ENCODE measurements at places on chromosomes 11 and 22.

DNA sequence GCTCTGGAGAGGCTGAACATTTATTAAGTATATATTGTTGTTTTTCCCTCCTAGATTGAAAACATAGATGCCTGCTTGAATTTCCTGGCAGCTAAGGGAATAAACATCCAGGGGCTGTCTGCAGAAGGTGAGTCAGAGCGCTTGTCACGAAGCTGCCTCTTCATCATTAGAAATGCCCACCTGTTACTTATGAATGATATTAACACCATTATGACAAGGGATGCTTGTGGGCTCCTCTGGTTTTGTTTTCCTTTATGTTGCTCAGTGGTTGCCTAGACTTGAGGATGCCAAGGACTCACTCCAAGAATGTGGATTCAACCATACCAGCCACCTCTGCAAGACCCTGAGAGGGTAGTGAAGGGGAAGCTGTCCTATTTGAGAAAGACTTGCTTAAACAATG, 156.2 kb downstream of the NAV2 start:
- no peak for DNase-seq

DNA sequence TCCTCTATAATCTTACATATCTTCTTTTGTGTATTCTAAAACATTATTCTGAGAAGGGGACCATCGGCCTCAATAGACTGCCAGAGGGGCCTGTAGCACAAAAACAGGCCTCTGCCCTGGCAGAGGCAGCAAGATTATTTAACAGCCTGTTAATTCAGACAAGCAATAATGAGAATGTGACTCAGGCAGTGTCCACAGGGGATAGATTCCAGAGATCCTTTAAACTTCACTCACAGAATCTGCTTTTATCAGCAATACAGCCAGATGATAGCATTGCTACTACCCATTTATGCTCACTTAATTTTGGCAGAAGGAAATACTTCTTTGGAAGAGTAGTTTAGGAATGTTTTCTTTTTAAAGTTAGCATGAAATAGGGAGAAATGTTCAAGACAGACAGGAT, 44.9 kb downstream of the AAMDC start:
- no peak for DNase-seq

DNA sequence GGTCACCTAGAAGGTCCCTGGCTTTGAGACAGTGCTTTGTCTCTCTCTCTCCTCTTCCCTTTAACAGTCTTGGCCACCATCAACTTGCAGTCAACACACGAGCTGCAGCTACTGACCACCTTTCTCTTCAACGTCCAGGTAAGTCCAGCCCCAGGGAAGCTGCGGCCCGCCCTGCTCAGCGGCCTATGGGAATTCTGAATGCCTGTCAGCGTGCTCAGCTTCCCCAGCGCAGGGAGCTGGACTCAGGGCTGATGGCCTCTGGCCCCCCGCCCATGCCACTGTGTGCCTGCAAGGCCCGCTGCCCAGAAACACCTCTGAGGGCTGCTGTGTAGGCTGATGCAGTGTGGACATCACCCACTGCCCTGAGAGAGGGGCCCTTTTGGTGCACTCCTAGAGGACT, 32.5 kb downstream of the GLB1L2 start:
- no peak for DNase-seq

- DNase-seq: no peak
Measured at GRCh38 chr11:117969160-117969991, 16.8 kb upstream of the IL10RA start.

DNA sequence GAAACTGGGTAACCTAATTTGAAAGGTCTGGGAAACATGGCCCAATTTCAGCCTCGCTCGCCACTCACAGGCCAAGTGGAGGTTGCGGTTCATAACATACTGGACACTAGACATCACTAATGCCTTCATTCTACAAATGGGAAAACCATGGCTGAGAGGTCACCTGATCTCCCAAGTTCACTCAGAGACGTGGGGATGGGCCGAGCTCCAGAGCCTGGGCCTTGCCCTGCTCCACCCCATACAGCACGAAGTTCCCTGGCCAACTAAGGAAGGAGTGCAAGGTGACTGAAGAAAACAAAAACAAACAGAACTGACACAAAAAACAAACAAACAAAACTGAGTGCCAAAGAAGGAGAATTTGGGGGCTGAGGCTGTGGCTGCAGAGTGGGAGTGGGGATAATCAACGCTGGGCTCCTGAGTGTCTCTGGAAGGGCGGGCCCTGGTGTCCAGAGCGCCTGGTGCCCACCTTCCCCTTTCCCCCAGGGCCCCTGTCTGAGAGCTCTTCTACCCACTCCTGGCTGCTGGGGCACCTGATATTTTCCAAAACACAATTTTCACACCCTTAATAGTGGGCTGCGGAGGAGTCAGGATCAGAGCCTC, 46.5 kb upstream of the ADA2 start:
- no peak for DNase-seq

GRCh38 chr11:78773492-78773891, 198.8 kb upstream of the NARS2 start:
- no peak for DNase-seq

DNA sequence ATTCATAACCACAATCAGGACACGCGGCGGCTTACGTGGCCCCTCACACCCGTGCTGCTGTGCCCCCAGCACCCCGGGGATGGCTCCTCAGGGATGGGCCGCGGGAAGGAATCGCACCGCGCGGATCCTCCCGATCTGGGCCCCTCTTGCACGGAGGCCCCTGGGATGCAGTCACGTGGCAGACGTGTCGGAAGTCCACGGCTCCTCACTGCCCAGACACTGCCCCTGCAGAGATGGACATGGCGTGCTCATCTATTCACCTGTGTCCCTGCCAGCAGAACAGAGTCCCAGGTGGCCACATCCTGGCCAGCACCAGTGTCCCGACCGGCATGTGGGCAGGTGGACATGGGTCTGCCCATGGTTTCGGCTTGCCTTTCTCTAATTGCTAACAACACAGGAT, 12.8 kb downstream of the MOB2 start:
- DNase-seq: no peak

GRCh38 chr11:8381343-8381742, 117.7 kb upstream of the LMO1 start:
- no peak for DNase-seq

DNA sequence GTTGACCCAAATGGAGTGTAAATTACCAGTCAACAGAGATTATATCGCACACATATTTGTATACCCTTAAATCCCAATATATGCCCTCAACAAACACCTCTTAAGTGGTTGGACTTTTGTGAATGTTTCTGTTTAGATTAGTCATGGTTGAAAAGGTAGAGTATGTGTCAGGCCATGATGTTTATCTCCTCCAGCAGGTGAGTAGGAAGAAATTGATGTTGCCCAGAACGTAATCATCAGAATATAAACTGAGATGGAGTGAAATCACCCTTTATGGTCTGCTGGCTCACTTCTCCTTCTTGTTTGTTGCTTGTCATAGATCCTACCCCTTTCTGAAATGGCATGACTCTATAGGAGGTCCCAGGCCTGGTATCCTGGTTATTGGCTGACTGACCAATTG, 431.8 kb downstream of the ETS1 start:
- DNase-seq: no peak

DNA sequence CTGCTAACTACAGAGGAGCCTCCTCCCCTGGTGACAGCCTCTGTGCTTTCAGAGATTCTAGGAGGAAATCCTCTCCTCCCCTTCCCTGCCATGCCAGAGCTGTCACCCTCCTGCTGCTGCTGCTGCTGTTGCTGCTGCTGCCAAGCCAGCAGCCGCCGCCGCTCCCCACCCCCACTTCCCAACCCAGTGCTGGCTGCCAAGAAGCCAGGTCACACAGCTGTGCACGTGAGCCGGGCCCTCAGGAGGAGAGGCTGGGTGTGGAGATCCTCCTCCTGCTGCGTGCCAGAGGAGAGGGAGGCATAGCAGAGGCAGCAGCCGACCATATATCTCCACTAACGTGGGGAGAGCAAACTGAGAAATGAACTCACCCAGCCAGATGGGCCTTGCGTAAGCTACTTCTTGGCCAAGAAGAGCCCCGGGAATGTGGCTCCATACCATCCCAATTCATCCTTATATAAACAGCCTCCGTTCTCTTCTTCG, 12.4 kb downstream of the CRY2 start:
- no peak for DNase-seq

DNA sequence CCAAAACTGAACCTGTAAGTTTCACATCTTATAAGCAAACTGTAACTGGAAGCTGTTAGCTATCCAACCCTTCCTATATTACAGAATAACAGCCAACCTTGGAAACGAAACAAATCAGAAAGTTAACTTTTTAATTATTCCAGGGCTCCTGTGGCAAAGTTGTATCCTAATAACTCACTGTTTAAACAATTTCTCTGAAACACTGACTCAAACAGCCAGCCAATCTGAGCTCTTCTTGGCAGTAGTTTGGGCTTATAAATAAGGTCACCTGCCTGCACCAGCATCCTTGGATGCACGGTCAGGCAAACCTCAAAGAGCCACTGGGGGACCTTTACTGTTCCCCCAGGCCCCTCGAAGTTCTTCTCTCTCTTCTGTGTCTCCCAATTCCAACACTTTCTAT, 5.0 kb downstream of the CELSR1 start:
- no peak for DNase-seq

DNA sequence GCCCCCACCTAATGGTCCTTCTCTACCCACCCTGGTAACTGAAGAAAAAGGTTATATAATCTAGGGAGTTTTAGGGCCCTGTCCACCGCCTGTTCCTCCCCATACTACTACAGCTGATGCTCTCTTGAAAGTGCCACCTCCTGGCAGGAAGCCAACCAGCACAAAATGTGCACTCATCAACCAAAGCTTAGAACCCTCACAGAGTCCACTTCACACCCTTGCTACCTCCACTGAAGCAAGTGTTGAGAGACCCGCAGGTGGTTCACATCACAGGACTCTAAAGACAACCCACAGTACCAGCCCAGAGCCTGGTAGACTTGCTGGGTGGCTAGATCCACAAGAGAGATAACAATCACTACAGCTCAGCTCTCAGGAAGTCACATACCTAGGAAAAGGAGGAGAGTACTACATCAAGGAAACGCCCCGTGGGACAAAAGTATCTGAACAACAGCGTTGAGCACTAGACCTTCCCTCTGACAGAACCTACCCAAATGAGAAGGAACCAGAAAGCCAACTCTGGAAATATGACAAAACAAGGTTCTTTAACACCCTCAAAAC, 17.5 kb upstream of the OR10W1 start:
- no peak for DNase-seq

- no peak for DNase-seq
Measured at GRCh38 chr22:23877566-23877965, 16.6 kb upstream of the MIF start.

DNA sequence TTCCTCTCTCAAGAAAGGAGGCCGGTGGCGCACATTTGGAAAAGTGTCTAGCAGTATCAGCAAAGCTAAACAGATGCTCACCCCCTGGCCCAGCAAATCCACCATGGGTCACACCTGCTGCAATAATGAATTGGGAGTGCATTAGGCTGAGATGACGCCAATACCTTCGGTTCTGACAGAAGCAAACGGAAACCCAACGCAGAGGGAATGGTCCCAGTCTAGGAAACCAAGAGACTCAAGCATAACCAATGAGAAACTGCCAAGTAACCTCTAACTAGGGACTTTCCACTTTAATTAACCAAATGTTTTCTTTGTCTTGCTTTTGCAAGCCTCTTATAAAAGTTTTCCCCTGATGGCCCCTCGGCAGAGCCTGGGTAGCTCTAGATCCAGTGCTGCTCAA, 64.2 kb upstream of the SLC22A12 start:
- no peak for DNase-seq

Data from activated CD4-positive, alpha-beta memory T cell treated with anti-CD3 and anti-CD28 coated beads, Interleukin-2, amount 10 ng/mL, durations not matched to agents 7 days and 5 days (primary cell).